Renal cortex interstitium (tissue), 15 donors: ENCODE measurements at places on chromosomes 5 and 9.
A peak's percentile ranks its signal among the peaks of the same experiment; 100 is the strongest.

GRCh38 chr5:140925806-140926442 is at the start of gene PCDHAC1:
TSS of gene PCDHAC1 (plus strand) at chr5:140926299. CDS start at chr5:140926893, 594 bp downstream.
- DNase-seq, result no peak

- no peak for DNase-seq
These were observed 23.4 kb downstream of the LARP1 start for GRCh38 chr5:154778534-154778933.

- no peak for DNase-seq
These were observed 18.5 kb downstream of the NAIF1 start for GRCh38 chr9:128048663-128049062.

DNA sequence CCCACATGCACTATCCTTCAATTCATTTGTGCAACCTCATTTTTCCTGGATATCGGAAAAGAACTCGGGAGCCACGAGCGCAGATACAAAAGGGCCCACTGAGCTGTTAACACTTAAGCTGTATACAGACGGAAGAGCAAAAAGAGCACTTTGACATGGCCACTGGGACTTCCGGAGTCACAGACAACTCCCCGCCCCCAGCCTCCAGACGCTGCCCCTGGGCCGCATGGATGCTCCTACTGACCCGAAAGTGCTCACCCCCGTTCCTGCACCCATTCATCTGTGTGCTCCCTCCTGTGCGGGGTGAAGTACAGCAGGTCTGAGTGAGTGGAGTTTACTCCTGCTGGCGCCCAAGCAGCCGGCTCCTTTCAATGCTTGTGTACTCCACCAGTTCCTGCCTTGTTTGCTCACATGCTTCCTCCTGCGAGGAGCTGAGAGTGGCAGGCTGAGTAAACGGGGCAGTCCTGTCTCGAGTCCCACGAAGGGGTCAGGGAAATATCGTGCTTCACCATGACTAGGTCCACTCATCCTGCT is 901.0 kb upstream of the CTNND2 start:
- no peak for DNase-seq

GRCh38 chr9:82554381-82554780 is 508.6 kb downstream of the RASEF start:
- no peak for DNase-seq

GRCh38 chr9:93899609-93900435 is 55.3 kb downstream of the BARX1 start:
- DNase-seq, result no peak

DNA sequence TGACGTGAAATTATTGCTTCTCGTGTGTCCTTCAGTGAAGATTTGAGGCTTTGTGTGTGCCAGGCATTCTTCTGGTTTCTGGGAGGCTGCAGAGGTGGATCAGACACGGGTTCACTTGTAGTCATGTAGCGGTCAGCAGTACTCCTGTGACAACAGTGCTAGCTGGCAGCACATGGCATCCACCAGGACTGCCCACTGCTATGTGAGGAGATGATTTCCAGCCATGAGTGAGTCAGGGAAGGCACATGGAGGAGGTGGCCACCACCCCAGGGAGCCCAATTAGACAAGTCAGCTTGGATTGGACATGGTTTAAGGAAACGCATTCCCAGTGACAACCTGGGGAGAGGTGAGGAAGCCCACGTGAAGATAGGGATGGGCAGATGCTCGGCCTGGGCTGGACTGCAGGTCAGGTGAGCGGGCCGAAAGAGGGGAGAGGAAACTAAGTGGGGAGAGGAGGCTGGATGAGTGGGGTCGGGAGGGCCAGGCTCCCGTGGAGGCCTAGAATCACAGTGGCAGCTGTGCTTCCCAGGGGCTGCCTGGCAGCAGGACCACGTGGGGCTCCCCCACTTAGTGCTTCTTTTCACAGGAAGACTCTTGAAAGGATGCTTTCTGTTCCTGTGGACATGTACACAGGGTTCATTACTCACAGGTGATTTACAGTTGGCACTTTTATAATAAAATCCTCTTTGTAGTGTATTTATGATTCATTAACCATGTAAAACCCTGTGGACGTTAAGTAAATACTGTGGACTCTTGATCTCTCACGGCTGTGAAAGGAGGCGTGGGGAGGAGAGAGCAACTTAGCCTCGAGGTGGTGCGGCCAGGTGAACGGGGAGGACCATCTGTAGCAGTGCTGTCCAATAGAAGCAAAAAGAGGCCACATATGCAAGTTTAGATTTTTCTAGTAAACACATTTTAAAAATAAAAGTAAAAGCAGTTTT is 80.0 kb upstream of the OTULINL start:
- no peak for DNase-seq

- DNase-seq, result no peak
These were observed 185.0 kb downstream of the NR2F1-AS1 start for GRCh38 chr5:93395971-93396379.

DNA sequence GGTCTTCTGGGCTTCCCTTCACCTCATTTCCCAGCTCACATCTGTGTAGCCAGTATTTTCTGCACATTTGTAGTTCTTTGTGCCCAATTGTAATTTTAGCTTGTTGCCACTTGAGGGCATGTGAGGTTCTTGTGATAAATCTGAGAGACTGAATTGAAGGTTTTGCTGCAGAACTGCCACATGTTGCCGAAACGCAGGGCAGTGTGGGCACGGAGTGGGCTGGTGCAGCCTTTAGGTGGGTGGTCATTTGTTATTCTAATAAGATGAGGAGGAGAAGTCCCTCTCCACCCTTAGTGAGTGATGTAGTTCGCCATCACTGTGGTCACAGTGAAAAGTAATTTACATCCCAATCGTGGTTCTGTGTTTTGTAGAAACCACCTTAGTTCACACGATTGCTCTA is 21.2 kb downstream of the OTULIN start:
- peak; percentile 28 for DNase-seq

- DNase-seq, result no peak
These were observed 60.2 kb upstream of the SLC25A51 start for GRCh38 chr9:37963936-37964739.

DNA sequence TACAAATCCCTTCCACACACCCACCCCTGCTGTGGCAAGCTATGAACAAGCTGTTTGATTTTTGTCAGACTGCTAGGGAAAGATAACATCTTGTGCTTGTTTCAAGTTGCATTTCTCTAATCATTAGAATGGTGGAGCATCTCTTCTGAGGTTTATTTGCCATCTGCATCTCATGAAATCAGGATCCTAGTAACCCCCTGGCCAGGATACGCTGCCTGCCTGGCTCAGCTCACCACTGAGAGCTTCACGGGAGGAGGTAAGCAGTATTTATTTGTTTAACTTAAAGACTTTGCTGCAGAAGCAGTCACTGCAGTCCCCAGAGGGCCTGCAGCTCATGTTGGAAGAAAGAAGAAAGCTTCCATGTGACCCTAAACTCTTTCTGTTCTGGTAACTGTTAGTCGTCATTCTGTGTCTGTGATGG is 83.3 kb upstream of the CXCL14 start:
- no peak for DNase-seq
